ENCODE measurements at places on chromosomes 1 and 21.
A peak's percentile ranks its signal among the peaks of the same experiment; 100 is the strongest.

DNA sequence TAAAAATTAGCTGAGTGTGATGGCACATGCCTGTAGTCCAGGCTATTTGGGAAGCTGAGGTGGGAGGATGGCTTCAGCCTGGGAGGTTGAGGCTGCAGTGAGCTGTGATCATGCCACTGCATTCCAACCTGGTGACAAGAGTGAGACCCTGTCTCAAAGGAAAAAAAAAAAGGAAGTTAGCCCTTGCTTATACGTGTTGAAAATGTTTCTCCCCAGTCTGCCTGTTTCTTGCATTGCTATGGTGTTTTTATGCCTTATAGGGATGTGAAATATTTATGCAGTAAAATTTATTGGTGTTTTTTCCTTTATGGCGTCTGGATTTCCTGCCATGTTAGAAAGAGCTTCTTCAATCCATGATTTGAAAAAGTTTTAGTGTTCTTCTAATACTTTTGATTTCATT lies 3.6 kb upstream of the RERE start:
- no peak for DNase-seq

- DNase-seq: no peak
Observed at GRCh38 chr1:104855550-104855949, 1105.9 kb downstream of the AMY1C start.

DNA sequence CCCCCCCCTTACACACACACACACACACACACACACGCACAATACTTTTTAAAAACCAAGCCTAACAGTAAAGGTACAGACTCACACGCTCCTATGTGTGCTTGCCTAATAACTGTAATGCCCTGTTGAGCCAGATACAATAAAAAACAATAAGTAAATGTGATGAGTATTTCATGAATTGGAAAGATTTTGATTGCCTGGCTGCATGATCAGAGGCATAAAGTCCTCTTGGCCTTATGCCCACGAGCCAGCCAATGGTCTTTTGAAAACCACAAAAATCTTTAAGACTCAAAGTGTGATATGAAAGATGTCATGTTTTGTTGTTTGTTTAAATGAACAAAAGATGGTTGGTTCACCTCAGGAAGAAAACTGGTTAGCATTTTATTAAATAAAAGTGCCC lies 441.9 kb upstream of the ZRANB2 start:
- DNase-seq: no peak

GRCh38 chr1:17304151-17304825 lies 3.7 kb upstream of the PADI4 start:
- no peak for DNase-seq

DNA sequence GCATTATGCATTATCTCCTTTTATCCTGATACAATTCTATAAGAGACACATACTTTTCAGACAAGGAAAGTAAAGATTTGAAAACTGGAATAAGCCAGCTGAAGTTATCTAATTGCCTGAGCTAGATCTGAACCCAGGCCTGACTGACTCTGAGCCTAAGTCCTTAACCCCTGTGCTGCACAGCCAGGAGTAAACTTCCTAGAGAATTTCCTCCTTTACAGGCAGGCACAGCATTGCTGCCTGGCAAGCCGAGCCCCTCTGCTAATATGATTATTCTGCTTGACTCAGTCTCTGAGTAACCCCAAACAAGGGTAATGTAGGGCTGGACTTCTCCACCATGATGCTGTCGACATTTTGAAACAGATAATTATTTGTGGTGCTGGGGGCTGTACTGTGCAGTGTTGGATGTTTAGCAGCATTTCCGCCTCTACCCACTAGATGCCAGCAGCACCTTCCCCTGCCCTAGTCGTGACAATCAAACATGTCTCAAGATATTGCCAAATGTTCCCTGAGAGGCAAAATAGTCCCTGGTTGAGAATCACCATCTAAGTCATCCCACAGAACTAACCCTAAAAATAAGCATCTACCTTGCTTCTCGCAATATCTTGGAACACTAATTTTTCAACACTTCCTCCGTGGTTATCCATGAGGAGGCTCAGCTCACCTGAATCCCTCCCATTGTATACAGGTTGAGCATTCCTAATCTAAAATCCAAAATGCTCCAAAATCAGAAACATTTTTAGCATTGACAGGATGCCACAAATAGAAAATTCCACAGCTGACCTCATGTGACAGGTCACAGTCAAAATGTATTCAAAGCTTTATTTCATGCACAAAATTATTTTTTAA lies 18.5 kb downstream of the CAMK1G start:
- DNase-seq: no peak

- no peak for DNase-seq
Observed at GRCh38 chr1:225437710-225438437, 10.0 kb upstream of the LBR start.

- DNase-seq: no peak
Observed at GRCh38 chr1:5770981-5771765, 221.1 kb downstream of the NPHP4 start.

DNA sequence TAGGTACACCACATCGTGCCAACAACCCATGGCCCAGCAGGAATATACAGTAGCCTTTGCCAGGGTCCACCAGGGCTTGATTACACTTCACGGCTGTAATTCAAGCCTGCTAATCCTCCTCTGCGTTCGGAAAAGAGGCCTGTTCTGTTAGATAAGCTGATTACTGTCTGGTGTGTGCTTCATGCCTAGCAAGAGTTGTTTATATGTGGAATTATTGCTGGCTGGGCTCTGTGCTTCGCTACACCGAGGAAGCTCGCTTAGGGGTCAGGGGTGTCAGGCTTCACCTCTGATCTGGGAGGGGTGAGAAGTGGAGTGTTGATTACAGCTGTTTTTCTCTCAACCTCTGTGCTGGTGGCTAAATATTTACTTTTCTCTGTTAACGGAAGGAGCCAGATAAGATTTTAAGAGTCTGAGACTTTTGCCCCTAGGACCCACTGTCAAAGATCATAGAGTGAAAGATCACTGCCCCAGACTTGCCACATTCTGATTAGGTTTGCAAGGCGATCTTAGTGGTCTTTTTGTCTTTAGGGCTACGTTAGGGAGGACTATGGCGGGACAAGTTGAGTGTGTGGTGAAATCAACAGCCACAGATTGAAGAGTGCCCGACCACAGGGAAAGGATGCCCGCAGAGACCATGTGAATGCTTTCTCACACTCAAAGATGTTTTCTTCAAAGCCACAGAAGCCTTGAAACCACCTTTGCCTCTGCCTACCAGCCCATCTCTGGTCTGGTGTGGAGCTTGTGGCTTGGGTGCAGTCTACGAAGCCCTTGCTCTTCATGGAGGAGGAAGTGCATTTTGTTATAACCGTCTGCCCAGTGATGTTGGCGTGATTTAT lies 216.1 kb downstream of the PBX1 start:
- DNase-seq: no peak

GRCh38 chr1:114688526-114688925 lies 6.8 kb downstream of the AMPD1 start:
- DNase-seq: no peak

GRCh38 chr1:177897281-177897997 lies 72.4 kb downstream of the SEC16B start:
- no peak for DNase-seq

DNA sequence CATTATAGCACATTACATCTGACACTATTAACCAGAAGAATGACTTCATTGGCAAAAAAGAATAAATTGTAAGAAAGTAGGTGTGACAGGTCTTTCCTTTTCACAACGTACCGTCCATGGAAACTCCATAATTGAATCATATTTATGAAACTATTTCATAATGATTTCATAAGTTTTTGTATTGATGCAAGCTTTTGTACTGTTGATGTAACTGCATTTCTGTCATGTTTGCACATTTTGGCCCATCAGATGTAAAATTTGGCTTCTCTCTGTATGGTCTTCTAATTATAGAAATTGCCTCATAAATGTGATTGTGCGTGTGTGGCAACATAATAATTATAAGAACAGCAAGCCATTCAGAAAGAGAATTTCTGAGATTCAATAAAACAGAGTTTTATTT lies 180.7 kb upstream of the ZNHIT6 start:
- DNase-seq: no peak

- DNase-seq: no peak
Observed at GRCh38 chr1:232682248-232682647, 52.3 kb upstream of the SIPA1L2 start.

GRCh38 chr1:64343105-64343822 lies 126.7 kb upstream of the CACHD1 start:
- DNase-seq: peak; percentile 14

GRCh38 chr1:156894001-156894400 lies 483 bp downstream of the PEAR1 start:
- DNase-seq: no peak

GRCh38 chr1:161039546-161039945 lies 782 bp upstream of the TSTD1 start:
- no peak for DNase-seq

GRCh38 chr21:38821959-38822682 lies 16.4 kb downstream of the ETS2 start:
- no peak for DNase-seq

- no peak for DNase-seq
Observed at GRCh38 chr1:20491178-20491577, 5.2 kb upstream of the CAMK2N1 start.

GRCh38 chr1:198687429-198687828 lies 48.6 kb downstream of the PTPRC start:
- DNase-seq: no peak

DNA sequence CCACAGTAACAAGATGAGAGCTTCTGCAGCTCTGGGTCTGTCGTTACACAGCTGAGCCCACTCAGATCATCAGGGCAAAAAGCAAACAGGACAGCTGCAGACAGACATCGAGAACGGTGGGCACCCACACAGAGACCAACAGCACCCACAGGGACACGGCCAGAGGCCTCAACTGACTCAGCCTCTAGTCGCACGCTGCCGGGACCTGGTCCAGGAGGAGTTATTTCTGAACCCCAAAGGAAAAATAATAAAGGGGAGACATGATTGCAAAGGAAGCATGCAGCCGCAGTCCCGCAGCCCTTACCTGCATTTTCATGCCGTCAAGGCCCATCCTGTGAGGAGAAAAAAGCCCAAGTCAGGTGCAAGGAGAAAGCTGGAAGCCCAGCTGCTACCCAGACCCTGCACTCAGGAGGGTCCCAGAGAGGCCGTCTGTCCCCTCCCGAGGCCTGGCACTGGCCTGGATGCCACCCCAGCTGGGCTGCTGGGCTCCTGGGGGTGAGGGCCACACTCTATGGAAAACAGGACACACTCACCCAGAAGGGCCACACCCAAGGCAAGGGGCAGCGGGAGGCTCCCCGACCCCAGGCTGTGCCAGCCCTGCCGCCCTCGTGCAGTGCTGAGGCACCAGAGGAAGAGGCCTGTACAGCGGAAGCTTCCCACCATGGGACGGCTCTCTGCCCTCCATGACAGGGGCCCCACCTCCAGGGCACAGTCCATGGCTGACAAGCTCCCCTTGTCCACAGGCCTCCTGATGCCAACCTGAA lies 15.7 kb downstream of the LSS start:
- DNase-seq: no peak

DNA sequence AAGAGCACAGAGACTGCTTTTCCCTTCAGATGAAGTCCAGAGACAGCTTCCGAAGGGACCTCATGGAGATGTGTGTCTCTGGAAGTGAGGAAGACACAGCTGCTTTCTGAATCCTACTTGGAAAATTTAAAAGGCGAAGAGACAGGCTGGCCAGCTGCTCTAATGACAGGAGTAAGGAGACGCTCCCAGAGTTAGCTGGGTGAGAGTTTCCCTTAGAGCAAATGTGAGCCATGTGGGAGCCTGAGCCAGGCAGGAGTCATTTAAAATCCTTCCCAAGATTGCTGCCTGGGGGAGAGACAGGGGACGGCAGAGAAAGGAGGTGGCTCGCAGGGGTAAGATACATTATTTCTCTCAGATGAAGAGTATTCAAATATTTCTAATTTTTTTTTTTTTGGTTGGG lies 53.1 kb downstream of the ZNF326 start:
- no peak for DNase-seq

- DNase-seq: no peak
Observed at GRCh38 chr1:183889095-183889494, 84.2 kb downstream of the RGL1 start.

DNA sequence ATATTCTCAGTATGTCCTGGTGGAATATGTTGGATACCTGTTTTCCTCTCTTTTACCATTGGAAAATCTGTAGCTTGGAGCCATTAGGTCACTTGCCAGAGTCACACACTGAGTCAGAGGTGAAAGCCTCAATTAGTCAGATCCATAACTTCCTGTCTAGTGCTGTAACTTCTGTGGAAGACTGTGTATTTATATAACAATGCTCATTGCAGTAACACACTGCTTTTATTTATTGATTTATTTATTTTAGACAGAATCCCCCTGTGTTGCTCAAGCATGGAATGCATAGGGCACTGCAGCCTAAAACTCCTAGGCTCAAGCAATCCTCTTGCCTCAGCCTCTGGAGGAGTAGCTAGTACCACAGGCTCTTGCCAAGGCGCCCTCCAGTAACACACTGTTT lies 1.3 kb upstream of the DOCK7 start:
- DNase-seq: no peak

DNA sequence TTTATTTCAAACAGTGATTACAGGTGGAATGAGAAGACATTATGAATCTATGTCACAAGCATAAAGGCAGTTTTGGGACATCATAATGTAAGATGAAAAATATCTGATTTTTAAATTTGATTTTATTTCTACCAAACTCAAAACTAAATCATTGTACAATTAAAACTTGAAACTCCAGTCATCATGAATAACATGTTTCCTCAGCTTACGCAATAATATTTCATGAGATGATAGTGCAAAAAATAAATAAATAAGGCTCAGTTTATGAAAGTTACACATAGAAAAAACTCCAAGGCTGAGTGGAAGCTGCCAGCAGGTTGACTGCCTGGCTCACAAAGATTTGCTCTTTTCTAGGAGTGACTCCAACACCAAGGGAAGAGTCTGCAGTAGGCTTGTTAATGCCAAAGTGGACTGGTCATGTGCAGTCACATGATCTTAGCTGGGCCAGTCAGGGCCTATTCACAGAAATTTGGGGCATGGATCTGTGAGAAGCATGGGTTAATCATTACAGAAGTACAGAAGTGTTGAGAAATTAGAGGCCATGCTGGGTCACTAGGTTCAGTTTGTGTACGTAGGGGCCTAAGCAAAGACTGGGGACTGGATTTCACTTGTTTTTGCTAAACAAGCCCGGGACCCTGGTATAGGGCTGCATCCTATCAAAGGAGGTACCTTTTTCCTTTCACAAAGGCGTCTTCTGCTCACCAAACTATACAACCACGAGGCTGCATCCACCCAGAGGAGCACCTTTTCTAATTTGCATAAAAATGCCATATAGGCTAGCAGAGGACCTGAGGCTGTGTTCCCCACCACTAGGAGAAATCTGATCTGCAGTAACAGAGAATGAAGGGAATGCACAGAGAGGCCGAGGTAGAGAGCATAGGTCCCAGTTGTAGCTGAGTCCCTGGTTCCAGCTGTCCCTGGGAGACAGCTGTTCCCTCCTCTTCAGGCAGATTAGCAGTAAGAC lies 4.9 kb upstream of the ABCA4 start:
- DNase-seq: no peak

- DNase-seq: no peak
Observed at GRCh38 chr1:177122461-177123251, 41.9 kb downstream of the ASTN1 start.

- no peak for DNase-seq
Observed at GRCh38 chr1:86706018-86706635, 1.8 kb downstream of the SH3GLB1 start.

DNA sequence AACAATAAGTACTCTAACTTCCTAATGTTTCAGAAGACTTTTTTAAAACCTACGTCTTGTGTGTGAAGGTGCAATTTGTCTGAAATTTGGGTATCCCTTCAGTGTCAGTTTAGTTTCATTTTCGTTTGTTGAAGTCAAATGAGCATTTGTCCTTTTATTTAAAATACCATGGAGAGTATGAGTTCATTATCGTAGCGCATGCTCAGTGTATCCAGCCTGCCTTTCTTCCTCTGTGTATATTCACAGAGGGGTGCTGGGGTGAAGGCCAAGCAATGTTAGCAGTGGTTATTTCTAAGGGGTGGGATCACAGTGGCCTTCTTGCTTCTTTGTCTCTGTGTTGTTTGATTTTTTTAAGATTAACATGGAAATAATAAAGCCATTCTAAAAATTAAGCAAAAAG lies 43.2 kb downstream of the CNN3 start:
- DNase-seq: no peak
